Activated T-cell treated with anti-CD3 and anti-CD28 coated beads, Interleukin-2, amount 50 U/mL, for 1 hour (primary cell): ENCODE measurements at places on chromosomes 6 and 20.

DNA sequence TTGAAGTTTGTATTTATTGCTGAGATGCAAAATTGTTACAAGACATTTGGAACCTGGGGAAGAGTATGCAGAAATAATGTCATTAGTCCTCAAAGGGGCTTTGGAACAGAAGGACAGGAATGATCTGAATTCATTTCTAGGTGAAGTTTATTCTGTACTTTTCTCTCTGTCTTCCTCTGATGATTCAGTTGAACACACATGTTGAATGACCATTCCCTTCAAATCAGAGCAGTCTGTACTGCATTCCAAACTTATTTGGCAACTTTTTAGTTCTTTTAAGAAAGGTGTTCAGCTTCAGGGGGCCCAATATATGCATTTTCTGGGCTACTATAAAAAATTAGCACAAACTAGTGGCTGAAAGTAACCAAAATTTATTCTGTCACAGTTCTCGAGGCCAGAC lies 213.9 kb upstream of the LAMP5 start:
- DNase-seq, result no peak

DNA sequence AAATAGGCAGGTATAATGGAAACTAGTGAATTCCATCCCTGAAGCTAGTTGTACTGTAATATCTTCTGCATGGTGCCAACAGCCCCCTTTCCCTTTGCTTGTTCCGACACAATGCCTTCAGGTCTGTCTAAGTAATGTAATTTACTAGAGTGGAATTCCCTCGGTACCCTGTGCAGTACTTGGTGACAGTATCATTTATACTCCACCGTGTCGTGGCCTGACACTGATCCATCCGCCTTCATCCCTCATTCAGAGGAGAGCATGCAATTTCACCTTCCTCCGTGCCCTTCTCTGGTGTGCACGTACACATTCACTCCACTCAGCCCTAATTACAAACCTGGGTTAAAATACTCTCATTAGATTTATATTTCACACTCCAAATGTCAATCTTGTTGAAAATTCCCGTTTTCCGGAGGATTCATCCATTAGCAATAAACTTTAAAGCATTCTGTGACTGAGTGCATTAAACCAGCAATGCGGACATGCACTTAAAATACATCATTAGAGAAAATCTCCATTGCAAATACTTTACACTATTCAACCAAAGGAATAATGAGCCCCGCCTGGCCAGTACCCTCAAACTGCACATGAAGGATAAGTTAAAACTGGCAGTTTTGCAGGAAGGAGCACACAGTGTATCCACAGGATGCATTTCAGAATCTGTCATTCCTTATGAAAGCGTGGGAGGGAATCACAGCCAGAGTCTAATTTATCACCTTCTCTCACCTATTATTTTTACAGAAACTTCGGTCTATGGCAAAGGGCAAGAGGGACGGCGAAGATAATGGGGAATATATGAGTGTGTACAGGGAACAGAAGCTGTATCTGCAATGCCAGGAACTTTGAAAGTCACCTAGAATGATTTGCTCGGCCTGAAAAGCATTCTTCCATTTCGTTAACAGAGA lies 182.5 kb downstream of the GJA10 start:
- no peak for DNase-seq

GRCh38 chr6:117553142-117553541 lies 49.2 kb downstream of the GOPC start:
- no peak for DNase-seq

DNA sequence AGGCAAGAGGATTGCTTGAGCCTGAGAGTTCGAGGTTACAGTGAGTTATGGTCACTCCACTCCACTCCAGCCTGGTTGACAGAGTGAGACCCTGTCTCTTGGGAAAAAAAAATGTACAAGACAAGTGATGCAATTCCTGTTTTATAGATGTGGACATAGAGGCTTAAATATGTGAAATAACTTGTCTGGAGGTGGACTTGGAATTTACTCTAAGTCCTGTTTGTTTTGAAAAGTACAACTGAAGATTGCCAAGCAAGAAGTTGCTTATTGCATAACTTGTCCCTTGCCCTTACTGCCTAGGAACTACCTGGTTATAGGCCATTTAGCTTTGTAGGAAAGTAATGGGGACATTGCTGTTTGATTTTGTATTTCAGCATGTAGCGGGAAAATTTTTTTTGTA lies 26.0 kb upstream of the ADIG start:
- no peak for DNase-seq

DNA sequence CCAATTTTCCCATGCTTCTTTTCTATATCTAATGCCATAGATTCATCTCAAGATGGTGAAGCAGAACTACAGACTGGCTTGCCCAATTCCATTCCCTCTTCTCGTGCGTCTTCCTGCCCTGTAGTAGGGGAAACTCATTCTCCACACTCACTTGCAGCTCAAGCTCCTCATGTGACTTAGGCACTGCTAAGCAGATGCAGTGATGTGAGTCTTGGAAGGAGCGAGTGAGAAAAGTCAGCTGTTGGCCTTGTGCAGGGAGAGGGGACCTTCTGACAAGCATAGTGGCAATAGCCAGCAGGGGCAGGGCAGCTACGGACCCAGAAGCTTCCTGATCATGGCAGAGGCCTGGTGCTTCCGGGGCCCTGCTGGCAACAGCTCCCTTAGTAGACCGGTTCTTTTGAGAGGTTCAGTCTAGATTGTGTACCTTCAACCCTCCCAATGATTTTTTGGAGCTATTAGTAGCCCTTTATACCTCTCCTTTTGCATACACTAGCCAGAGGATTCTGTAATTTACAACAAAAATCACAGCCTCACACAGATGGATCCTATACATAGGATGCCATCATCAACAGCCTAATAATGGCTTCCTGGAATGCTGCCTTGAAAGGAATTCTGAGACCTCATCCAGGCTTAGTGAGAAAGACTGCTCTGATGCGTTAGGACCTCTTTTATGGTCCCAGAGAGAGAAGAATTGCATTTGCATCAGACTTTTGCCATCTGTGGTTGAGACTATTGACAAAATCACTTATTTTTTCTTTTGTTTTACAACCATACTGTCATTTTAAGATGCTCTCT lies 121.5 kb upstream of the RIPOR2 start:
- no peak for DNase-seq

DNA sequence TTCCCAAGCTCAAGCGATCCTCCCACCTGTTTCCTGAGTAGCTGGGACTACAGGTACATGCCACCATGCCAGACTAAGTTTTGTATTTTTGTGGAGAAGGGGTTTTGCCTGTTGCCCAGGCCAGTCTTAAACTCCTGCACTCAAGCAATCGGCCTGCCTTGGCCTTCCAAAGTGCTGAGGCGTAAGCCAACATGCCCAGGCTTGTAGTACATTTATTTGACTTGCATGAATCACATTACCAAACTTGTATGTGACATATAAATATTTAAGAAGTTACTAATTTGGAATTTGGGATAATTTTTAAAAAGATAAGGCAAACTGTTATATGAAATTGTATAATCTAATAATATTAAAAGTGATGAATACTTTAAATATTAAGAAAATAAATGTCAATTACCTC lies 157.6 kb downstream of the MCHR2 start:
- no peak for DNase-seq

DNA sequence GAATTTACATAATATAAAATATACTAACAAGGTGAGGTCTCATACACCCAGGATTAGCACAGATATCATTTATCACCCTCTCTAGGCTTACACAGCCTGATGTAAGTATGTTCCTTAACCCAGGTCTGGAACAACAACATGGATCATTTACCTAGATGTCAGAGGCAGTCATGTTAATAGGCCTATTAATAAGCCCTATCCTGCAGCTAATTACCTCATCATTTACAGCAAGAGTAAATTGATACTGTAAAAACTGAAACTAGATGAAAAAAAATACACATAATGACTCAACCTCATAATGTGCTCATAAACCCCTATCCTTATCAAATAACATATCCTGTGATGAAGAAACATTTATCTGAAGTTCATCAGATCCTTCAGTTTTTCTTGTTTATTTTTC lies 334.3 kb upstream of the MANEA start:
- DNase-seq, result no peak

DNA sequence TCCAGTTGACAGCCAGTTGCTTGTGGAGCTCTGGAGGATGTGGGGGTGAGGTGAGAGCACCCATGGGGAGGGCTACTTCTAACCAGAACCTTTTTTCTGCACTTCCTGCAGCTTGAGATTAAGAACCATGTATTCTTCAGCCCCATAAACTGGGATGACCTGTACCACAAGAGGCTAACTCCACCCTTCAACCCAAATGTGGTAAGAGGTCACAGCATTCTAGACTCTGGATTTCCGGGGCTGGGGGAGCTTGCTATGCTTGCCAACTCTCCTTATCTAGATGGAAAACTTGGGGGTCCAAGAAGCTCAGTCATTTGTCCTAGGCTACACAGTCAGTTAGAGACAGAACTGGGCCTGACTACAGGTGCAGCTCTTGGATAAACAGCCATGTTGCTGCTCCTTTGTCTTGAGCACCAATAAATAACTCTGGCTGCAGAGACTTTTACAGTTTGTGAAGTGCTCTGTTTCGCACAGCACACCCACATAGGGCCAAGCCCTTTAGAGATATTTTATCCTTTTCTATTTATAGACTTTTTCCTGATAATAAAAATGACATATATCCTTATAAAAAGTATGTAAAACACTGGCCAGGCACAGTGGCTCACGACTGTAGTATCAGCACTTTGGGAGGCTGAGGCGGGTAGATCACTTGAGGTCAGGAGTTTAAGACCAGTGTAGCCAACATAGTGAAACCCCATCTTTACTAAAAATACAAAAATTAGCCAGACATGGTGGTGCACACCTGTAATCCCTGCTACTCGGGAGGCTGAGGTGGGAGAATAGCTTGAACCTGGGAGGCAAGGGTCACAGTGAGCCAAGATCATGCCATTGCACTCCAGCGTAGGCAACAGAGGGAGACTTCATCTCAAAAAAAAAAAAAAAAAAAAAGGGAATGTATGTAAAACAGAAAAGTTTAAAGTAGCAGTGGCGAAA lies 10.6 kb upstream of the IFT52 start:
- no peak for DNase-seq

GRCh38 chr6:151391471-151392413 lies at the start of gene ZBTB2:
Gene ZBTB2, minus strand, starts transcription at chr6:151391559. Its CDS starts 17,922 bp downstream, at chr6:151373637.
- peak; percentile 74 for DNase-seq

DNA sequence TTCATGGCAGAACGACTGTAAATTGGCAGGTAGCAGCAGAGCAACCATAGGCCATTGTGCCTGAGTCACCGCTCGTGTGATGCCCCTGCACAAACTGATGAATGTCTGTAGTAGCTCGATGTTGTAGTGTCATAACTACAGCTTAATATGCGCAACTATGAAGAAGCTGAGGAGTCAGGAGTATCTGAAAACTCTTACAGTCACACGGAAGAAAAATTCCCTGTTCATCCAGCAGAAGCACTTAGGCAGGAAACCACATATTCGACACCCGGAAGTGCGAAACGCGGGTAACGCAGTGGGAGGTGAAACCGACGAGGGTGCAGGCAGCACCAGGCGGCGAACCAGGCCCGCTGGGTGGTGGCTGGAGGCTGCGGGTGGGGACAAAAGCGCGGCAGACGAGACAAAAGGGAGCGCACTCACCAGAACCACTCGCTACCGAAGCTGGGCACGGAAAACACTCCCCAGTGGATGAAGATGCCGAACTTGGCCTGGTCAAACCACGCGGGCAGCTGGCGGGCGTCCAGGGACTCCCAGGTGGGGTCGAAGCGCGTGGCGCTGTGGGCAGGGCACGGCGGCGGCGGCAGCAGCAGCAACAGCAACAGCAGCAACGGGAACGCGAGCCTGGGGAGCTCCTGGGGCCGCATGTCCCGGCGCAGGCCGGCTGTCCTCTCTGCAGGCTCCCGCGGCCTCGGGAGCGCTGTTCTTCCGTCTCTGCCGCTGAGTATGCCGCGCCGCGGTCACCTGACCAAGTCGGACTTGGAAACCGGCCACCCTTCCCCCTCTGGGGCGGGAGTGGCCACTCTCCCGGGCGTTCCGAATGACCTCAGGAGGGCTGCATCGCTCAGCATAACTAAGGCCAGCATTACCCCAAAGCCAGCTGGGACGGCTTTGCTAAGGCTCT lies at the start of gene FUCA2:
Gene FUCA2, minus strand, starts transcription at position 730 of the 901 bp plus-strand sequence. Its CDS starts 86 bp downstream, at position 644.
- peak; percentile 70 for DNase-seq
